ENCODE measurements at places on chromosomes 4 and X.

DNA sequence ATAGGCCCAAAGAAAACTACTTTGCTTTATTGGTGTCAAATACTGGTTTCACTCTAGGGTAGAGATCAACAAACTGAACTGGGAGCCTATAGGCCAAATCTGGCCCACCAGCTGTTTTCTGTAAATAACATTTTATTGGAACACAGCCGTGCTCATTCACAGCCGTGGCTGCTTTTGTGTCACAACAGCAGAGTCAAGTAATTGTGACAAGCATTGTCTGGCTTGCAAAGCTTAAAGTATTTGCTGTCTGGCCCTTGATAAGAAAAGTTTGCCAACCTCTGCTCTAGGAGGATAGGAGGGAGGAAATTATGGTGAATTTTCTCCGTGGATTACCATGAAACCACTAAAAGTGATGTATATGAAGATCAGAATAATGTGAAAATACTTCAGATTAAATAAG, 53.4 kb downstream of the GPAT3 start:
- DNase-seq = no peak

DNA sequence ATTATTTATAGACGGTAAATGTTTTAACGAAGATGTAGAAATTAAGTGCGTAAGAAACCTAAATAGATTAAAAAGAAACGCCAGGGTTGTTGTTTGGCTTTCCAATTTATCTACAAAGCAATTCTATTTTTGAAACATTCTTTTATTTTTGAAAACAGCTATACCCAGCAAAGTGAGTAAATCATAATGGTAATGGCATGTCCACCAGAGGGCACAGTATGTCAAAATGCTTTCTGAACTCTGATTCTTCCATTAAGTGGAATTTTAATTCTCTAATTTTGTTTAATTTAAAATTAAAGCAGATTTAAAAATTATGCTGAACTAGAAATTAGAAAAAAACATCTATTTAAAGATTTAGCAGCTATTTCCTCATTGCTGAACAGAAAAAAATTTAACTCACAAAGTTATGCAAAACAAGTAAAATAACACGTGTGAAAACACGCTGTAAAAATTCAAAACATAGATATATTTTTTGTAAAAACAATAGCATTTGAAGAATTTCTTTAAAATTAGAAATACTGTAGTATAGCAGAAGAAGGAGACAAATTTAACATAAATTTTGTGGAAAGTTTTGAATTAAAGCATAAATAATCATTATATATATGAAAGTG, 26.5 kb downstream of the RASSF6 start:
- DNase-seq = no peak

DNA sequence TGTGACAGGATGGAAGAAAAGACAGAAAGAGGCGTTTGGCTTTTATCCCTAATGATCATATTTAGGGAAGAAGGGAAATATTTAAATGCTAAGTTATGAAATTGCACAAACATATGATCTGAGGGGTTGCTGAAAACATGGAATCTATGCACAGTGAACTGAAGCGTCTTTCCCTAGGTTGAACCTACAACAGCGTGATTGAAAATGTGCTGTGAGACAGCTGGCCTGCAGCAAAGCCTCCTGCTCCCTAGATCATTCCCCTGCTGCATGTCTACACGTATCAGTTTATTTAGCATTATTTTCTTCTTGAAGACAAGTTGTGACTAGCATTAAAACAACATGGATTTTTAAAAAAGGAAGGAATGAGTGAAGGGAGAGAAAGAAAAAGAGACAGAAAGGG, 272.5 kb upstream of the TRAM1L1 start:
- no peak for DNase-seq

DNA sequence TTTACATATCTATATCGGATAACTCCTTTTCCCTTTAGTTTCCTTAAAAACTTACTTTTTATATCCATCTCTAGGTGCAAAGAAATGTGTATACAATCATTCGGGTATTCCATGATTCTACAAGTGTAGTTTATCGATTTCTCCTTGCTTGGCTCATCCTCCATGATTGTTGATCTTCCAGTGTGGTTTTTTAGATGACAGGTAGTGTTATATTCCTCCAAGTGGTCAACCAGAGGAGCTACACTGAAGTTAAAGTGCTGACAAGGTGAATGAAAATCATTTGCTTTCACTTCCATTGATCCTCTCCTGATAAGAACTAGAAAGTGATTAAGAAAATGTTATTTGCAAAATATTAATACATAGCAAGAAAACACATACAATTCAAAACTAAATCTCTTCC, 38.5 kb downstream of the TMEM156 start:
- DNase-seq = no peak

GRCh38 chr4:31234494-31234893, 514.3 kb downstream of the PCDH7 start:
- no peak for DNase-seq

Measured in mesothelial cell of epicardium (in vitro differentiated cells).